ENCODE measurements at places on chromosomes 2 and 18. TPM values are rescaled to one million over a fixed set of nuclear protein-coding genes. Genes with fewer than 3 reads are reported as not detected.

Gene CDCA7
- not detected for total RNA-seq

DNA sequence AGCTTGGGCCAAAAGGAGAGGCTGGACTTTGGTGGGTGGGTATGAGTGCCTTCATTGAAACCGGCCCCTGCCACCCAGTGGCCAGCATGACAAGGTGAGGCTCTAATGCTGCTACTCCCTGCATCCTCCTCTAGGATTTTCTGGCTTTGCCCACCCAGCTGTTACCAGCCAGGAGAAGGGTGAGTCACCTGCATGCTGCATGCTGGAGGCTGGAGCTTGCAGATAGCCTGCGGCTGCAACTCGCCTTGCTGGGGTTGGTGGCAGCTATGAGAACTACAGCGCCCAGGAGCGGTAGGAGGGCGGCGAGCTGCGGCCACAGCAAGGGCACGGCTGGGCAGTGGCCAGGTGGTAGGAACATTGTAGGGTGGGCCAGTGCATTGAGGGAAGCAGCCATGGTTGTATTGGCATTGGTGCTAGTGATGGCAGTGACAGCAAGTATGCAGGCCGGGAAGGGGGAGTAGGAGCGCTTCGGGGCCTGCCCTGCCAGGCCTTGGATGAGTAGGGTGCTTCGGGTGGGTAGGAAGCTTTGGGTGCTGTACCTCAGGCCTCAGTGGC, 75.4 kb upstream of the SLC35G4 start:
- H3K36me3 ChIP-seq = no peaks in the 10 kb centered on the region
- DNase-seq = no peak
- H3K27me3 ChIP-seq = no peaks in the 10 kb centered on the region
- H3K4me1 ChIP-seq = no peaks in the 10 kb centered on the region

DNA sequence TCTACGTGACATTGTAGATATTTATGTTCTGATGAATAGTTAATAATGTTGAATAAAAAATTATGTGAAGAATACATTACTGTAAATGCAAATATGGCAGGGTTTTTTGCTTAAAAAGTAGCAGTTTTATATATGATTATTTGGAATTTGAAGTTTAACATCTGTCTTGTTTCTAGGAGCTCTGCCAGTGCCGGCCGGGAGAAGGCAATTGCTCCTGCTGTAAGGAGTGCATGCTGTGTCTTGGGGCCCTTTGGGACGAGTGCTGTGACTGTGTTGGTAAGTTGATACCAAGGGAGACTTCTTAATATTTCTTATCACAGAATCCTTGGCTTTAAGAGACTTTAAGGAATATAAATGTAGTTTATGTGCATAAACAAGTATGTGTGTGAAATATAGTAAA, 25.2 kb downstream of the TWSG1 start:
- H3K27me3 ChIP-seq = no peaks in the 10 kb centered on the region
- no peak overlapping the region for H3K27ac ChIP-seq
- no peaks in the 10 kb centered on the region for H3K36me3 ChIP-seq
- no peak overlapping the region for H3K4me3 ChIP-seq

- peak overlapping the region; percentile 38 for H3K27ac ChIP-seq
- H3K27me3 ChIP-seq = no peaks in the 10 kb centered on the region
- peaks cover 39% of the 10 kb centered on the region for H3K4me1 ChIP-seq
- no peaks in the 10 kb centered on the region for H3K36me3 ChIP-seq
- DNase-seq = no peak
These were observed 28.2 kb downstream of the DTNA start for GRCh38 chr18:34738175-34738894.

Gene CEBPZ
- total RNA-seq = 27.5 TPM

- H3K36me3 ChIP-seq = peaks cover 3% of the 10 kb centered on the region
- DNase-seq = no peak
- H3K4me1 ChIP-seq = peaks cover 42% of the 10 kb centered on the region
- no peak overlapping the region for H3K4me3 ChIP-seq
- H3K27ac ChIP-seq = no peak overlapping the region
These were observed 71.0 kb upstream of the MGAT4A start for GRCh38 chr2:98801921-98802321.

GRCh38 chr18:9931678-9932077, 17.9 kb downstream of the VAPA start:
- no peaks in the 10 kb centered on the region for H3K27me3 ChIP-seq
- H3K4me3 ChIP-seq = no peak overlapping the region
- peaks cover 33% of the 10 kb centered on the region for H3K36me3 ChIP-seq

Gene DYNAP
- total RNA-seq = not detected

Data from right atrium auricular region (tissue), 2 donors.